ENCODE measurements at places on chromosomes 1 and 21. TPM values are rescaled to one million over a fixed set of nuclear protein-coding genes. Genes with fewer than 3 reads are reported as not detected.

Gene SPSB1
- 15.0 TPM for total RNA-seq

Gene AK5
- 18.1 TPM for total RNA-seq

Gene CLCA1
- total RNA-seq: not detected

Gene L1TD1
- total RNA-seq: not detected

Gene RIPPLY3
- total RNA-seq: not detected

Gene FCRLA
- 0.51 TPM for total RNA-seq

Gene PTCH2
- 0.11 TPM for total RNA-seq

Gene MYCL
- 1.5 TPM for total RNA-seq

Gene TARS2
- 21.8 TPM for total RNA-seq

Gene INKA2
- total RNA-seq: 0.91 TPM

DNA sequence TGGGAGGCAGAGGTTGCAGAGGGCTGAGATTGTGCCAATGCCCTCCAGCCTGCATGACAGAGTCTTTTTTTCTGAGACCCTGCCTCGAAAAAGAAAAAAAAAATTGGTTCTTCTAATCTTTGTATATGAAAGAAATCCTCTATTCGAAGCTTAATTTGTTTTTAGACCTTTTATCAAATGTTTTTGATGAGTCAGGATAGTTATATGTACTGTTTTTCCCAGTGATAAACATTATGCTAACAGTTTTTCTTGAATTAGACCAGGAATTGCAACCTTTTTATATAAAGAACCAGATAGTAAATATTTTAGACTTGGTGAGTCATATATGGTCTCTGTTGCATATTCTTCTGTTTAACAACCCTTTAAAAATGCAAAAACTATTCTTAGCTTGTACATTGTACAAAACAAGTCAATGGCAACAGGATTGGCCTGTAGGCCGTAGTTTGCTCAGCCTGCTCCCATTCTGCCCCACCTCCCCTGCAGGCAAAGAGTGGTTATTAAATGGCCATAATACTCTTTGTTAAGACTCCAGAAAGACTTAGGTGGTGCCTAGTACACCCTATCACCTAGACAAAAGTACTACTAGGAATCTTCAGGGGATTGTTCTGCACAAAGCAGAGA, 45.2 kb downstream of the LYST start:
- no peak for DNase-seq

- no peak for DNase-seq
These were observed 110.1 kb downstream of the GRIK1 start for GRCh38 chr21:29829564-29830275.

DNA sequence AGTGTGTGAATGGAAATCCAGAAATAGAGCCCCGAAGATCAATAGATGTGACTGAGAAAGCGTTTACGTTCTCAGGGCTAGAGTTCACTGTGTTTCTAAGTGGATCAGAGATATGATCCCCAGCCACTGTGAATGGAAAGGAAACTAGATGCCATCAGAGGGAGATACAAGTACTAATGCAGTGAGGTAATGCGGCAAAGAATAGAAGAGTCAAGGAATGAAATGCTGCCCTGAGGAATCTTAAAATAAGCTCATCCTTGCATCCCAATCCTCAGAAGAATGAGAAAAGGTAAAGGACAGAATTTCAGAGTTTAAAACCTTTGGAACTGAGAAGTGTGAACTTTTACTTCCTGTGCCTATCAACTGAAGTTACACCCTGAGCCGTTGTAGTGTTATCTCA, 165.5 kb upstream of the ESRRG start:
- DNase-seq: no peak

- DNase-seq: no peak
These were observed 35.1 kb downstream of the RABGAP1L start for GRCh38 chr1:174194461-174194860.

GRCh38 chr1:170806961-170807360, 128.4 kb upstream of the MROH9 start:
- DNase-seq: no peak

GRCh38 chr1:25733271-25733670, 66.7 kb upstream of the SELENON start:
- DNase-seq: no peak

- no peak for DNase-seq
These were observed 264.8 kb downstream of the PTPRC start for GRCh38 chr1:198903621-198904020.

GRCh38 chr21:36120304-36120888, 14.5 kb upstream of the CBR3 start:
- no peak for DNase-seq

GRCh38 chr1:32874860-32875752, 4.4 kb upstream of the FNDC5 start:
- no peak for DNase-seq

DNA sequence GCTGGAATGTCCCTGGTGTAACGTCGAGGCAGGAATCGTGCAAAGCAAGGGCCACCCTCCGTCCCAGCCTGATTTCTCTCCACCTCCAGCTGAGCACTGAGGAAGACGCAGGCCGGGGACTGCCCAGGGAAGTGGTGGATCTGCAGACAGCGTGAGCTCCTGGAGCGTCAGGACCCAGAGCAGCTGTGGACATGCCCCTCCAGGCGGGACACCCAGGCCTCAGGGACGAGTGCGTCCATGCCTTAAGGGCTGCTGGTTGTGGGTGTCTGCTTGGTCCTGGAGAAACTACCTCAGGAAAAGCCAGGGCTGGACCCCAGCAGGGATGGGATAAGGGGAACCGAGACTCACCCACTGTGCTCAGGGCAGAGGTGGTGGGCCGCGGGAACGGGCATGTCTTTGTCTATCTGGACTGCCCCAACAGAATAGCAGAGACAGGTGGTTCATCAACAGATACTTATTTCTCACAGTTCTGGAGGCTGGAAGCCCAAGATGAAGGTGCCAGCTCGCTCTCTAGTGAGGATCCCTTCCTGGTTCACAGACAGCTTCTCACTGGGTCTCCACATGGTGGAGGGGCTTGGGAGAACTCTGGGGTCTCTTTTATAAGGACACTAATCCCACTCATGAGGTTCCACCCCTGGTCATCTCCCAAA, 5.8 kb upstream of the MMEL1 start:
- DNase-seq: no peak

DNA sequence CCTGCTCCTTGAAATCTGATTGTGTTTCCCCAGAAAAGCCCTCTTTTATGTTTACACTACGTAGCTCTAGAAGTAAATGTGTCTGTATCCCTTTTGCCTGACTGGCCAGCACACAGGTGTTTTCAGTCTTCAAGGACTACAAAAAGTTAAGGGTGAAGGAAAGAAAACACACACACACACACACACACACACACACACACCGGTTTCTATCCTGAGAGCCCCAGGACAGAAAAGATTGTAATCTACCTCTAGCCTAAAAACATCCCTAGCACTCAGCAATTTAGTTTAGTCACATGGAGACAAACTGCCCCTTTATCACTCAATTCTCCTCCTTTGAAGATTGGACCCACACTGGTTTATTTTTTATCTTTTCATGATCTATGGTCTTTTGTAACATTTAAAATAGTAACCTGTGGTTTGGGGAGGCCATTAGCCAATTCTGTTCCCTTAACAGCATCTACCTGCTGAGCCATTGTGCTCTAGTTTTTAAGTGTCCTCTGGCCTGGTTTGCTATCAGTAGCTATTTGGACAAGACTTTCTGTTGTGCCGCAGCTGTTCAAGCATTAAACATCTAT, 15.8 kb upstream of the TRIM45 start:
- DNase-seq: no peak

DNA sequence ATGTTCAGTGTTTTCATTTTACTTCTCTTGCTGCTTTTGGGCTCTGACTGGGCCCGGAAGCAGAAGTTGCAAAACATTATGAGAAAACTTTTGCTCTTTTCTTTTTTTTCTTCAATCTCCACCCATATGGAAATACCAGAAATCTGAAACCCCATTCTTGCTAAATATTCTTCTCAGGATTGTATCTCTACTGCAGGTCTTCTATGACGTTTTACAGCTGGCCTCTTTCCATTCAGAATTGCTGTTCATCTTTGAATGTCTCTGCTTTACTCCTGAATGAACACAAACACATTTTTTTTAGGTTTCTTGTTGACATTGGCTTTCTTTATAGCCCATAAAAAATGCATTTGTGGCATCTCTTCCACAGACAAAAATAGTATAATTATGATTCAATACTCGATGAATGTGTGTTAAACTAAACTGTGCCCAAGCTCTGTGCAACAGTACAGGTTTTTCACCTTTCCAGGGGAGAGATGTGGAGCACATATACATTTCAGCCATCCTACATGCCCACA, 18.8 kb downstream of the PTPRC start:
- DNase-seq: peak; percentile 59

GRCh38 chr1:54361342-54361741, 44.9 kb downstream of the SSBP3 start:
- no peak for DNase-seq

DNA sequence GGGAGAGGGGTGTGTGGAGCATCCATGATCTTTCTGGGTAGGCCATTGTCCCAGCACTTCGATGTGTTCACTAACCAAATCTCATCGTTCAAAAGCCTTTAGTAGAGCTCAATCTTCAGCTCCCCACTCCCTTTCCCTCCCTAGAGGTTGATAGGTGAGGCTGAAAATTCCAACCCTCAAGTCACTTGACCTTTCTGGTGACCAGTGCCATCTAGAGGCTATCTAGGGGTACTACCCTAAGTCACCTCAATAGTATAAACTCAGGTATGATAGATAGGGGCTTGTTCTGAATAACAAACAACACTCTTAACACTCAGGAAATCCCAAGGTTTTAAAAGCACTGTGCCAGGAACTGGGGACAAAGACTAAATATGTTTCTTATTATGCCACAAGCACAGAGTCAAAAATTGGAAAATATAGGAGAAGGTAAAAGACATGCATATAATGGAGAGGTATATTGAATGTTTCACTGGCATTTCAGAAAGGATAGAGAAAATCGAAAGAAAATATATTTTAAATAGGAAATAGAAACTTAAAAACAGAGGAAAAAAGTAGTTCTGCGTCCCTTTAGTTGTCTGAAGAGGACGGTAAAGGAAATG, 42.9 kb upstream of the CD53 start:
- peak; percentile 24 for DNase-seq

DNA sequence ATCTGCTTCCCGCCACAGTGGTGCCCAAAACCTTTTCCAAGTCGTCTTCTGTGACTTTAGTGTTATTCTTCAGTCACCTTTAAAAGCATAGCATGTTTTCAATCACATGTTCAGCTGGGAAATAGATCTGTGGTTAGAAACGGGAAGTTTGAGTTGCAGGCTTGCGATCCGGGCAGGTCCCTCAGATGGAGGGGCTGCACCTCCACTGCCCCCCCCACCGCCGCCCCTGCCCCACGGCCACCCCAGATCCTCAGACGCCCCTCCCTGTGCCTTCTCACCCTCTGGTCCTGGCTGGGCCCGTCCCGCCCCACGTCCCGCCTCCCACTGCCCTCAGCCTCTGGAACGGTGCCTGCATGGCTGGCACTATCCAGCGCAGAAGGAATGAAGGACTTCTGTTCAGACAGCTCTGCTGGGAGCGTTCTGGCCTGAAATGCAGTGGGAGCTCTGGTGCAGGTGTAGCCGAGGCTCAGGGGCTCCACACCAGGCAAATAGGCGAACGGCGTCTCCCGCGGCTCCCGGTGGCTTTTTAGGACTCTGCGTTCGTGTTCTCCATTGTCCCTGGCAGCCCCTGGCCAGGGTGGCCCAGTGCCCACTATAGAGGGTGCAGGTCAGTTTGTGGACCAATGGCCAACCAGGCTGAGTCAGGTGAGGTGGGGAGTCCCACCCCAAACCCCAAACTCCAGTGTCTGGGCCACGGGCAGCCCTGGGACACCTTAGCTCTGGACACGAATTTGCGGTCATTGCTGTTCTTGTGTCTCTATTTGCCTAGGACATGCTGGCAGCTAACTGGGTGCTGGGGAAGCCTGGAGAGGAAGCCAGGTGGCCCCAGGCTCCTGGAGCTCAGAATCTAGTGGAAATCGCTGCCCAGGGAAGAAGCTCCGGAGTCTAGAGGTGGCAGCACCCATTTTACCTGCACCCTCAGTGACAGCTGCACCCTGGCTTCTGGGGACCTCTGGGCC, 67.1 kb downstream of the FAAP20 start:
- DNase-seq: no peak

- no peak for DNase-seq
These were observed 1.8 kb downstream of the CLDN17 start for GRCh38 chr21:30164796-30165195.

- DNase-seq: no peak
These were observed 68.0 kb downstream of the USP25 start for GRCh38 chr21:15797577-15798363.

DNA sequence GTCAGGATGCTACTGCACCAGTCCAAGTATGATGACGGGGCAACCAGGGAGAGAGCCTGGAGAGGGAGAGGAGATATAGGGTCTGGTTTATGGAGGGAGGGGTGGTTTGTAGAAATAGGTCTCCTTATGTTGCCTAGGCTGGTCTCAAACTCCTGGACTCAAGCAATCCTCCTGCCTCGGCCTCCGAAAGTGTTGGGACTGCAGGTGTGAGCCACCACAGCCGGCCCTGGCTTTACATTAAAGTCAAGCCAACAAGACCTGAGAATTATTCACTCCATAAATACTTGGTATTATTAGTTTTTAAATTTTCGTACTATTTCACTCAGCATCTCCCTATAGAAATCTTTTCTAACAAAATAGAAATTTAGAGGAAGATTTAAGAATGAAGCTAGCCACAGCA, 86.8 kb downstream of the MATN1 start:
- DNase-seq: no peak

DNA sequence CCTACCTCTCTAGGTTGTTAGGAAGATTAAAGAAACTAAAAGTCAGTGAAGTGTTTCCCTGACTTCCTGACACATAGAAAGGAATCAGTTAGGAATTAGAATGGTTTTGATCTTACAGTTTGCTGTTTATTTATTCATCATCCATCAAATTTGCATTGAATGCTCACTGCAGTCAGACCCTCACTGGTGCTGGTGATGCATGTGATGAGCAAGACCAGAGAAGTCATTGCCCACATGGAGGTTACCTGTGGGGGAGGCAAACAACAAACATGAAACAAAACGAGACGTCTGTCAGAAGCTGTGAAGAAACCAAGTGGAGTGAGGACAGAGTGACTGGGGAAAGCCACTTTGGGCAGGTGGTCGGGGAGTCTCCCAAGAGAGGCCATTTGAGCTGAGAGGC, 6.4 kb downstream of the CTPS1 start:
- no peak for DNase-seq

DNA sequence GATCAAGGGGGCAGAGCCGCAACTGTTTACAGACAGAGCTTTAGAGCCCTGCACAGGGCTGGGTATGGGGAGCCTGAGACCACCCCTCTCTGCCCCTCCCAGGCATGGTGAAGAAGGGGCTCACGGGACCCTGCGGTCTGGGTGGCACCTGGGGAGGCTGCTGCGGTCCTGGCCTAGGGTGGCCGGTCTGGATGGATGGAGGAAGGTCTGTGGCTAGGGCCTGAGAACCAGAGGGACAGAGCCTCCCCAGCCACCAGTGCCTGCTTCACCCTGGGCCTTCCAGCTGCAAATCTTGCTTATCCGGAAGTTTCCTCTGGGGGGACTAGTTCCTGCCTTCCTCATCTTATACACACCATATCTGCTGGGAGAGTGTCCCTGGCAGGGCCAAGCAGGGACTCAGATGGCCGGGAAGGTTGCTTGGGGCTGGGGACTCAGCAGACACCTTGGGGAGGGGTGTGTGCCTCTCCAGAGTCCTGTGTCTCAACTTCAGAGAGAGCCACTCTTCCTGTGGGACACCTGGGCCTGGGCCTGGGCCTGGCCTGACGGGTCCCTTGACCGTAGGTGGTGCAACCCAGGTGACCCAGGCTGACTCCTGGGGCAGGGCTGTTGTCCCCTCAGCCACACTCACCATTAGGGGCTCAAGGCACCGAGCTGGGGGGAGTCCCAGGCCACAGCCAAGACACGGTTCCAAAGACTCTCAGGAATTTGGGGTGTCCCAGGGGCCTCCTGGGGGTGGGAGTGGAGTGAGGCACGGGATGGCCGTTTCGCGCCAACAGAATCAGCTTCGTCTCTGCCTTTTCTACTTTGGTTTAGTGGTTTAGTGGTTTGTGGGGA, 52.0 kb upstream of the ACTRT2 start:
- DNase-seq: no peak

- DNase-seq: no peak
These were observed 661.5 kb upstream of the ADGRL4 start for GRCh38 chr1:79667848-79668696.
